ENCODE measurements at places on chromosomes 6 and 20.

DNA sequence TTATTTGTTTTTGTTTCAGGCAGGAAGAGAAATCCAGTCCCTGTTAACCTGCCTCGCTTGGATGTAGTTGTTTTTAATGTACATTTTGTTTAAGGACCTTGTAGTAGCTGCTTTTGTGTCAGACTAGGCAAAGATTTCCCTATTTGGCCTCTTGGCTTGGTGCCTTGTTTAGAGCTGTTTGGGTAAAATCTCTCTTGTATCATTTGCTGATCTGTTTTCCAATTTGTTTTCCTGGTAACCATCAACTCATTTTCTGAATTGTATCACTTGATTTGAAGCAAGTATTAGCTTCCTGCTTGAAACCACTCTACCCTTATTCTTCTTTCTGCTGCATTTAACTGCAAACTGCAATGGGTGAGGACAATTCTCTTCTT is 160.7 kb downstream of the ZFAND3 start:
- DNase-seq, result no peak

GRCh38 chr20:57092112-57092899 is 174.1 kb downstream of the BMP7 start:
- DNase-seq, result peak; percentile 51

- no peak for DNase-seq
These were observed 41.4 kb downstream of the DTNBP1 start for GRCh38 chr6:15621203-15622044.

DNA sequence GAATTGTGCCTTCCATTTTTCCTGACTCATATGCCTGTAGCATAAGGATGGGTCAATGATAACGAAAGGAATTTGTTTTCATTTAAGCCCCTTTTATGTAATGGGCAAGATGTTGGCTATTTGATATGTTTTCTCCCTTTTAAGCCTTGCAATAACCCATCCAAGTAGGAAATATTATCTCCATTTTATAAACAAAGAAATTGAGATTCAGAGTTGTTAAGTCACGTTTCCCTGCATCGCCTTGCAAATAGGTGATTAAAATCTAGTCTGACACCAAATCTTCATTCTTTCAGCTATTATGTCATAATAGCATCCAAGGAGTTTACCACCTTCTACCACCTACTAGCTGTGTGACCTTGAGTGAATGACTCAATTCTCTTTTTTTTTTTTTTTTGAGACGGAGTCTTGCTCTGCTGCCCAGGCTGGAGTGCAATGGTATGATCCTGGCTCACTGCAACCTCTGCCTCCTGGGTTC is 7.0 kb downstream of the HNF4A start:
- no peak for DNase-seq

DNA sequence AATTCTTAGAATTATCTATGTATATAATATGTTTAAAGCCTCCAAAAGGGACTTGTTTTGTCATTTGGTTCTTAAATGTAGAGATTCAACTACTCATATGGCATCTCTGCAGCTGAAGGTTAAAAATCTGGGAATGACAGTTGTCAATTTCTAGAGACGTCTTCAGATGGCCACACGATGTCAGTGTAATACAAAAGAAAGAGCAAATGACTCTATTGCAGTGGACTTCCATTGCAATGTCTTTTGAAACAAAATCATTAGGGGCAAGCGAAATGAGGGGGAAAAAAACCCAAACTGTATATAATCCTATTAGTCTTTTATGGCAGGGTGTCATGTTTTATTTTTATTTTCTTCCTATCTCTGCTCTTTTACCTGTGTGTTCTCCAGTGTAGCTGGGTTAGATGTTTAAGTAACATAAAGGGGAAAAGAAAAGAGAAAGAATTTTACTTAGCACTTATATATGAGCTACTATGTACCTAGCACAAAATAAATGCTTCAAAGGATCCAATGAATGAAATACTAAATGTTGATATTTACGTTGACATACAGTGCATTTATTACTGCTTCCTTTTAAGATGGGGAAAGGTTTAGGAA is 26.2 kb downstream of the CCN2 start:
- no peak for DNase-seq

DNA sequence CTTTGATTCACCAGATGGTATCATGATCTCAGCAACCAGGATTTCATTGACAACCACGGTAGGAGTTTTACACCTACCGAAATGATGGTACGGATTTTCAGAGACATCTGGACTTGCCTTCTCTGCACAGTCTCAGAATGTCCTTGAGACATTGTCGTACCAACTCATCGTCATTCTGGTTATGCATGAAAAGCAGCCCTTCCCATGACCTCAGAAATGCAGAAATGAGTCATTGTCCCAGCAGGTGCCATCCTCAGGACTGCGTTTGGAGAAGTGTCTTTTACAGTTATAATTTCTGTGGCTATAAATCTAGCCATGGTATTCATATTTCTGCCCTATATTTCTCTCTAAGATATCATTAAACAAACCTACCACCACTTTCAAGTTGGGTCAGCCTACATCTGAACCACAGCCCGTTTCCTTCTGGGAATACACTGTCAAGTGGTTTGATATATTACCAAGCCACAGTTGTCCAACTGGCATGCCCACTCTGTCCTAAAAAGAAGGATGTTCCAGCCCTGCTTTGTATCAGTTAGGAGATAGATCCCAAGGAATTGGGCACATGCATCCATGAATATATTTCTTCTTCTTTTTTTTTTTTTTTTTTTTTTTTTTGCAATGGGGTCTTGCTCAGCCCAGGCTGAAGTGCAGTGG is 7.5 kb upstream of the BFSP1 start:
- no peak for DNase-seq

DNA sequence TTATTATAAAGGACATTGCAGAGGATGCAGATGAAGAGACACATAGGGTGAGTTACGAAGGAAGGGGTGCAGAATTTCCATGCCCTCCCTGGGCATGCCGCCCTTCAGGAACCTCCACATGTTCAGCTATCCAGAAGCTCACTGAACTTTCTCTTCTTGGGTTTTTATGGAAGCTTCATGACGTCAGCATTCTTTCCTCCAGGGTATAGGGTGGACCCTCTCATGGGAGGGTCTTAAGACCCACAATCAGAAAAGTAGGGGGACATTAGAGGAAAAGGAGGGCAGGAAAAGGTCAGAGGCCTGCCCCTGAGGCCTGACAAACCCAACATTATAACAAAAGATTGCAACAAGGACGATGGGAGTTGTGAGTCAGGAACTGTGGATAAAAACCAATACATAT is 14.6 kb upstream of the DCBLD1 start:
- DNase-seq, result no peak

DNA sequence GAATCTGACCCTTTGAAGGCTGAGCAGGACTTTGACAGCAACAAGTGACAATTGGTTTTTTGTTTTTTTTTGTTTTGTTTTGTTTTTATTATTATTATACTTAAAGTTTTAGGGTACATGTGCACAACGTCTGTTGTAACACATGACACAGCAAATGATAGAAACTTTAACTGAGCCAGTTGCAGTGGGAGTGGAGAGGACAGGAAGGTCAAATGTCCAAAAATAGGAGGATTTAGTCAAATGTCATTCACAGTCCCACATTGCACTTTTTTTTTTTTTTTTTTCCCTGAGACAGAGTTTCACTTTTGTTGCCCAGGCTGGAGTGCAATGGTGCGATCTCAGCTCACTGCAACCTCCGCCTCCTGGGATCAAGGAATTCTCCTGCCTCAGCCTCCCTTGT is 223.0 kb downstream of the HIVEP2 start:
- no peak for DNase-seq

DNA sequence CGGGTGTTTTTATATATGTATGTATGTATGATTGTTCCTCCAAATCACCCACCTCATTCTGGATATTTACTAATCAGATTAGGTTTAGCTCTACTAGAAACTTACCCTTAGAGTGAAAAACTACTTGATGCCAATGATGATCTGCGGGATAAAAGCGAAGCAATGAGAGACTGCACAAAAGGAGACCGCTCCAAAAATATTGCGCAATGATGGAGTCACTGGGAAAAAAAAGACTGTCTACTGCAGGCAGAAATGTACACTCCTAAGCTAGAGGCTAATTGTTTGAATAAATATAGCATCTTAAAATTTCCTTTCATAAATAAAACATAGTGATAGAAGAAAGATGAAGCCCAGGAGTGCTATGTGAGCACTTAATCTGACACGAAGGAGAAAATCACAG is 7.3 kb downstream of the RAB32 start:
- no peak for DNase-seq

DNA sequence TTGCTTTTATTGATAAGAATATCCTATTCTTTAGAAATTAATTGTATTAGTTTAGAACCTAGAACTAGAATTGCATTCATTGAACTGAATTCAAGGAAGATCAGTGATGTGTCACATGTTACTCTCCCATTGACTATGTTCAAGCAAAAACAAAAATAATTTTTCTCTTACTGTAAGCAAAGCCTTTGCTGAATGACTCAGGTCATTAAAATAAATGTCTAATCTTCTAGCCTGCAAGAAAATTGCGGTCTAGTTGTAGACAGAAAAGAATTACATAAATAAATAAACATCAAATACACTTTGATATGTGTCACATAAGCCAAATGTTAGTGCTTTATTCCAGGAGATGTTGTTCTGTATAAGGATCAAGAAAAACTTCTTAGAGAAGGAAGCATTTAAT is 387.9 kb downstream of the ADGRB3 start:
- DNase-seq, result no peak

DNA sequence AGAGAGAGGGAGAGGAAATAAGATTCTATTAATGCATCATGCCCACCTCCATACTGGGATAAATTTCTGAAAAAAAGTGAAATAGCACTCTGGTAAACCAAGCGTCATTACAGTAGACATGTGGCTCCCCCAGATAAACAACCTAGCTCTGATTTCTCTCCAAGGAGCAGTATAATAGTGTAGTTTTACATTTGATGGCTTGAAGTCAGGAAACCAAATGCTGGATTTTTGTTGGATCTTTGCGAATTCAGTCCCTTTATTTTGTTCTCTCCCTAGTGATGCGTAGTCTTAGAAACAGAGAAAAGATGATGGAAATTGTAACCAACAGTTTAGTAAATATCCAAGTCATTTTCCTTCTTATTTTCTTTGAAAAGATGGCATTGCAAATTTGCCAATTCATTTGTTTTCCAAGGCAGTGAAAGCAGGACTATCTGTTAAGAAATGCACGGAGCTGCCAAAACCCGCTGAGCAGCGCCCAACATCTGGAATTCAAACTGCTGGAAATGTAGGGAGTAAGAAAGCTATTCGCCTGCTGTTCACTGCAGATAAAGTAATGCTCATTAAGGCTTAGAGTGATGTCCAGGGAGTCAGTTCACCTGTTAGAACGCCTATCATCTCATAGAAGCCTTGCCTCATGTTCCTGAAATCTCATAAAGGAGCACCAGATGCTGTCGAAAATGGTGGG is 85.7 kb upstream of the DOK5 start:
- DNase-seq, result no peak

DNA sequence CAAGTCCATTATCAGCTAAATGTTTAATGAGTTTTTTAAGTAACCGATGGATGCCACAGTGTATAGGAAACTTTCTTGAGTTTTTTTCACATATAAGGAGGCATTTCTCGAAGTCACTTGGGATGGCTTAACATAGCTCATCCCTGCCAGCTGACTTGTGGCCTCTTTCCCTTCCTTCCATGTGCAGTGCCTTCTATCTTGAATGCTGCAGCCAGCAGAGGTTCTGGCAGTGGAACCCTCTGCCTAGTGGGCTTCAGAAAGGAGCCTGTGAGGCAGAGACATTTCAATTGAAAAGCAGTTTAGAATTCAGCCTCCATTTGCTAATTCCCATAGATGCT is 51.9 kb downstream of the AKAP12 start:
- DNase-seq, result no peak

- no peak for DNase-seq
These were observed 60.2 kb upstream of the STX16 start for GRCh38 chr20:58590679-58591473.

GRCh38 chr6:156379392-156380289 is 397.5 kb upstream of the ARID1B start:
- DNase-seq, result no peak

DNA sequence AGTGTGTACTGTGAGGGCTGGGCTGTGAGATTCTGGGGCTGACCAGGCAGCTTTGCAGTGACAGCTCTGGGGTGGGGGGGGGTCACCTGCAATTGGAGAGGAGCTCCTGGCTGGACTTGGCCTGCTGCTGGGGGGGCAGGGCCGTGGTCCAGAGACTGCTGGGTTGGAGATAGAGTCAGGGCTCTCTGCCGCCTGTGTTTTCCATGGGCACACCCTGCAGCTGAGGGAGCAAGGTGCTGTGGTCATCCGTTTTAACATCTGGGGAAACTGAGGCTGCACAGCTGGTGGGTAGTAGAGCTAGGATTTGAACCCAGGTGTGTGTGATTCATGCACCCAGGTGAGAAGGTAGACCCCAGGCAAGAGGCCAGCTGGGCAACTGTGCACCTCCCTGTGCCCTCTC is 7.3 kb downstream of the DLGAP4 start:
- DNase-seq, result no peak

DNA sequence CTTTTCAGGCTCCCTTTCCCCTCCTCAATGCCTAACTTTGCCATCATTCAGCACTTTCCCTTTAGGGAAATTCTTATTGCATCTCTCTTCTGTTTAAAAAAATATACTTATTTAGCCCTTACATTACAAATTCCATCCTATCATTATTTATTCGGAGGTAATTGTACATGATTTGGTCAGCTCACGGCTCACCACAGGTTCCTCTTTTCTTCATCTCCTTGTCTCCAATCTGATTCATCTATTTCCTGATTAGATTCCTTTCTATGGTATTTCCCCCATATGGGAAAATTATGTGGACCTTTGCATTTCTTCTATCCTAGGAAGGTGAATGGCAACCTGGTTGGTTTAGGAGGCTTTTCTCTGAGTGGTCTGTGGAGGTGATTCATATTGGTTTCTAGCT is 12.9 kb upstream of the EMILIN3 start:
- no peak for DNase-seq

DNA sequence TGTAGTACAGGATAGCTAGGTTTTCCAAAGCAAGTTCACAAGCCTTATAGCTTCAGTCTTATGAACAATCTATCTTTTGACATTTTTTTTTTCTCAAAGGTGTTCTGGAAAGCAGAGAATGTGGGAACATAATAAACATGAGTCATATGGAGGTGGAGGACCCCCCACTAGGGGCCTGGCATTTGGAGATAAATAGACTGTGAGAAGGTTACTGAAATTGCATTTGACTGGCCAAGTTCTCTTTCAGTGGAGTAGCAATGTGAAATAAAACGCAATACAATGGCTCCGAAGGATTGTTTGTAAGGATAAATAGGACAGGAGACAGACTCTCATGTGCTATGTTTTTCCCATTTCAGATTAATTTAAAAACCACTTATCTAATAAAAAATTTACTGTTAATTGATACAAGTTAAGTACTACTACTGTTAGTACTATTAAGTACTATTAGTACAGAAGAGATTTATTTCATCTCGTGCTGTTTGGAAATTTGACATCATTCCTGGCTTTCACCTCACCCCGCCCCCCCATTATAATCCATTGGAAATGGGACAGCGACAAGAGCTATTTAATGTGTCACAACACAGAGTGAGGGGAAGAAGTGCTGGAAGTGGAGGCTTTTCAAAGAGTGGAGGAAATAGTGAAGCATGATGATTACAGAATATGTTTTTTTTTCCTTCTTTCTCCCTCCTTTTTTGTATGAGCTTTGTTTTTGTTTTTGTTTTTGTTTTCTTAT is 122.6 kb upstream of the ID4 start:
- no peak for DNase-seq

GRCh38 chr6:43665376-43665775 is 20.5 kb downstream of the RSPH9 start:
- DNase-seq, result no peak

All from NT2/D1 (cell line).